NCI-H146 (cell line): ENCODE measurements at places on chromosomes 12 and 14.

GRCh38 chr14:40398981-40399380 lies 966.7 kb upstream of the FBXO33 start:
- DNase-seq, result no peak

DNA sequence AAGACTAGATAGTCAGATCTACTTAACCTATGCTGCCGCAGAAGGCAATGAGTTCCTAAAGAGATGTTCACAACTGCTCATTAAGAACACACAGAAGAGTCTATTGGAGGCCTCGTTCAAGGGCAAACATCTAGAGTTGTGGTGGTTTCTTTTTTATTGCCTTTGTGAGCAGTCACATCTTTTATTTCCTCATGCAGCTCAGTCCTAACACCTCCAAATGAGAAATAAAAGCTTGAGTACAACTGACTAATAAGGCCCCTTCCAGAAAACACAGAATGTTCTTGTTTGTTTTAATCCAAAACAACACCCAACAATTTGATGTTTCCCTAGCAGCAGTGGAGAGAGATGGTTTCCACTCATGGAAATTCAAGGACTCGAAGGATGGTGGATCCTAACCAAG lies 123.5 kb upstream of the NOS1 start:
- DNase-seq, result no peak

DNA sequence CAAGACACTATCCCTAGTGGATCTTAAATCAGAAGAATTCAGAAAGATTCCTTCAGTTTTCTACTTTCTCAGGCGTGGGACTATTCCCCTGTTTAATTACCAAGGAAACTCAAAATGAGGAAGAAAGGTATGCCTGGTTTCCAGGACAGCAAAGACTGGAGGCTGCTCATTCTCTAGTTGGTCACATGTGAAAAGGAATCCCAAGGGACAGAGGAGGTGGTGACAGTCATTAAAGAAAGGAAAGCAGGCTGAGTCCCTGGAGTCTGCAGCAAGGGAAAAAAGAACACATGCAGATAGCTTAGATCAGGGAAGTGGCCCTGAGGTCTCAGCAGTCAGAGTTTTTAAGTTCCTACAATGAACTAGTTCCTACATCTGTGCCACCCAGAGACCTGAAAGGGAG lies 165.4 kb upstream of the CCDC198 start:
- DNase-seq, result no peak

GRCh38 chr12:78418919-78419318 lies 445.7 kb upstream of the SYT1 start:
- DNase-seq, result no peak

DNA sequence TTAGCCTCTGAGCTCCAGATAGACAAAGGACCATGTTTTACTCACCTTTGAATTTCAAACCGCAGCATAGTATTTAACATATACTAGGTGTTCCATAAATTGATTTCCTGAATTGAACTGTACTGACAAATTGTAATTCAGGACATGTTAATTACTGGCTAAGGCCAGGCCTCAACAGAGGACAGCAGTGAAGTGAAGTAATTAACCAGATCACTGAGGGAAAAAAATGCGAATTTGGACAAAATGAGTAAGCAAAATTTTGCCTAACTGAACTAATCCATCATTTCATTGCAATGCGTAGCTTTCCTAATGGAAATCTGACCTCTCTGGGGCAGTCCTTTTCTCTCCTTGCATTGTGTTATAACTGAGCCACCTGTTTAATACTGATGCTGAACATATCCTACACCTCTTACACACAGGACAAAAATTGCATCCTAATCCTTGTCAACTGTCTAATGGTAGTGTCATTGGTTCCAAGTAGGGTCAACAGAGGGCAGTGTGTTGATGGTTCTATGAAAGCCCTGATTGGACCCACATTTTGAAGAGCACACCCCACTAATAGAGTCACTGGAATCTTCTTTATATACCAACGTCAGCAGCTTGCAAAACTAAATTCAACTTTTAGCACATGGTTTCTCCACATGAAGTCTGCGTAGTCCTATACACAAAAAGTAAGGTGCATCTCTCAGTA lies 148.4 kb downstream of the SLC25A21 start:
- DNase-seq, result no peak
